ENCODE measurements at places on chromosomes 2 and 18.

- DNase-seq = no peak
Observed at GRCh38 chr2:127255146-127255545, 35.0 kb upstream of the CYP27C1 start.

- DNase-seq = no peak
Observed at GRCh38 chr2:121419081-121419699, 111.5 kb upstream of the RNU4ATAC start.

GRCh38 chr18:56393870-56394269, 244.5 kb downstream of the TXNL1 start:
- DNase-seq = no peak

GRCh38 chr2:234842753-234843152, 109.1 kb upstream of the SH3BP4 start:
- no peak for DNase-seq

- DNase-seq = no peak
Observed at GRCh38 chr2:186639939-186640338, 50.1 kb downstream of the ITGAV start.

DNA sequence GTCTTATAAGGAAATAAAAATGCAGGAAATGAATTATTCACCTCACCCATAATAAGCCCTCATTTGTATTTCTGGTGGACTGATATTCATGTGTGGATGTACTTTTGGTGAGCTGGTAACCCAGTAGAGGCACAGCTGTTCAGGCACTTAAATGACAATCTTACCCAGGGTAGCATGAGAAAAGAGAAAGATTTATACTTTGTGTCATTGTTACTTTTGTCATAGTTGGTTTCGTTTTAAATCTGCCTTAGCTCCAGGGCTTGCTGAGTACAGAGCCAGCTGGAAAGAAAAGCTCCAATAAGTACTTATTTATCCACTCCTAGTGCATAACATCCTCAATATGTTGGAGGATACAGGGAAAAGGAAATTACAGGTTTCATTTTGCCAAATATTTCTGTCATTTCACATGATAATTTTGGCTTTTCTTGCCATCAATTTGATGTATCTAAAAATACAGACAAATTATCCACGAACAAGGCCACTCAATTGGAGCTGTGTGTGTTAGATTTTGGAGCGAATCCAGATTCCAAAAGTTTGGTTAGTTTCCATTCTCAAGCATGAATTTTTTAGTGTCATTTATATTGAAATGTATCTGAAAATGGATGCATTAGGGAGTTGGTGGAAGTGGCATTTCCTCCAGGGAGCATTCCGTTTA, 1276.1 kb upstream of the FAM98A start:
- no peak for DNase-seq

DNA sequence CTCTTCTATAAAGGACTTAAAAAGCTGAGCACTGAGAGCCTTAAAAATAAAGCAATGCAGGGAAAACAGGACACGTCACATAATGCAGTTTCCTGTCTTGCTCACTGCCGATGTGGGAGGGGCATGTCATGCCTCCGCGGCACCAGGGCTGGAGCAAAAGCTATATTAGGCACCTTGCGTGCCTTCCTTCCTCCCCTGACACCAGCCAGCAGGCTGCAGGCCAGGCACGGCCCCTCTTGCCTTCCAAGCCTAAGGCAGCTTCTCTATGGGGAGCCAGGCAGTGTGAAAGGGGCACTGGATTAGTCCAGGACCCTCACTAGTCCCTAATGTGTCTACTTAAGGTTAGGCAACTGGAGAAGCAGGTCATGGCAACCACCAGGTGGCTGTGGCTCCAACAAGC, 26.3 kb downstream of the MRPL35 start:
- no peak for DNase-seq

- no peak for DNase-seq
Observed at GRCh38 chr2:64797881-64798575, 144.3 kb upstream of the SERTAD2 start.

- no peak for DNase-seq
Observed at GRCh38 chr2:109105113-109105512, 23.9 kb upstream of the SH3RF3 start.

DNA sequence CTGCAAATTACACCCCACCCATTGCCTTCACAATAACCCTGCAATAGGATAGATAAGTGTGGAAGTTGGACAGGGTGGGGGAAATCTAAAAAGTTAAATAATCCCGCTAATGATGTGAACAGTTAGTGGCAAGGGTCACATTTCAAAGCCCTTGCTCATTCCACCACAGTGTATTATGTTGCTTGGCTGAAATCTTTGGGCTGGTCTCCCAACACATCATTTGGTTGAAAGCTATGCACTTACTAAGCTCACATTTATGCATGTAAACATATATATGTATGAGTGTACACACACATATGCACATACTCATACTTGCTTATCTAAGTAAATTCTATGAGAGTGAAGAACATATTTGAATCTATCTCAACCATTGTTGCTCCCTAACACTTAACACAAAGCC, 197.8 kb downstream of the RDH14 start:
- no peak for DNase-seq

DNA sequence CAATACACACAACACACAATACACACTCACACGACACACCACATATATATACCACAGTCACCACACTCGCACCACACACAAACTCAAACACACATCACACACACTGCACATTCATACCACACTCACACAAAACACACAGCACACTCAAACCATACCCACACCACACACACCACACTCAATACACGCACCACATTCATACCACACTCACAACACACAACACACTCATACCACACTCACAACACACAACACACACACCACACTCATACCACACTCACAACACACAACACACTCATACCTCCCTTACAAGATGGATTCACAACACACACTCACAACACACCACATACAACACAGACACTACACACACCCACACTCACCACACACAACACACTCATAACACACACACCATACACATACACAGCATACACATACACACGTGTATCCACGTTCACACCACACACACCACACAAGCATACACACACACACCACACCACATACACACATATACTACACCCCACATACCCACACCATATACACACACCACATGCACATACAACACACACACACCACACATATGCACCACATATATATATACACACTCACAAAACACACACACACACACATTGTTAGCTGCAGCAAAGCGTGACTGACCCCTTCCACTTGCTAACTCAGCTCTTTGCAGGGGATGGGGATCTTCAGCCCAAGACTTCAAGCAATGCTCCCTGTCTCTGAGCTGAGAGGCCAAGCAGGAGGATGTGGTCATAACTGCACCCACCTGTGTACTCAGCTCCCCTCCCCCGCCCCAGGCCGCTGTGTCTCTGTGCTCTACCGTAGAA, 59.0 kb downstream of the SDC1 start:
- peak; percentile 29 for DNase-seq

DNA sequence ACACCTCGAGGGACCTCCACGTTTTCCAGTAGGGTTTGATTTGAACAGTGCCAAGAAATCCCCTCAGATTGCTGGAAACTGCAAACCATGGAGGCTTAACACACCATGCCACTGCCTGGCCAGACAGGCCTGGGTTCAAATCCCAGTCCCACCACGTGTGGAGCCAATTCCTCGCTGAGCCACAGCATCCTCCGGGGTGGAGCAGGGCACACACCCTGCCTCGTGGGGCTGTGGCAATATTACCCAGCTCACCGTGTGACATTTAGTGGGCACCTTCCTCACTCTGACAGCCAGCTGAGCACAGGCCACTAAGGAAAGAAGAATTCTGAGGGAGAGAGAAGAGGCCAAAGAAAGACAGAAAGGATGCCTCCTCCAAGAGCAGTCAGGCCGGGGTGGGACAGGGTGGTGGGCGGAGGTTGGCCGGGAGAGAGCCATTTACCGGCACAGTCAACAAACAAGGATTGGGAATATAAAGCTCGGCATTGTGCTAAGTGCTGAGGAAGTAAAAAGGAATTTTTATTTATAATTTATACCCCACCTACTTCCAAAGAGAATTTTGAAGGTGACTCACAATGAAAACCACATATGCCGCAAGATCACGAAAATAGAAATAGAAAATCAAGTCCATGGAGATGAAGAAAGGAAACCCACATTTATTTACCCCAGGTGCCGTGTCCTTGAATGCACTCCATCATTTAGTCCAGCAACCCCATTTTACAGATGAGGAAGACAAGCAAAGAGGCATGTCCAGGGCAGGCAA, 111.5 kb downstream of the MCFD2 start:
- no peak for DNase-seq

- DNase-seq = no peak
Observed at GRCh38 chr2:158291544-158292180, 164.9 kb downstream of the CCDC148 start.

Data from CD4-positive, CD25-positive, alpha-beta regulatory T cell (primary cell).